RPMI8226 (cell line): ENCODE measurements at places on chromosomes 1 and 21.

- DNase-seq, result no peak
These were observed 93.7 kb downstream of the WDR3 start for GRCh38 chr1:118023199-118023598.

GRCh38 chr1:117565745-117566455 lies 39.9 kb upstream of the TENT5C start:
- DNase-seq, result no peak

DNA sequence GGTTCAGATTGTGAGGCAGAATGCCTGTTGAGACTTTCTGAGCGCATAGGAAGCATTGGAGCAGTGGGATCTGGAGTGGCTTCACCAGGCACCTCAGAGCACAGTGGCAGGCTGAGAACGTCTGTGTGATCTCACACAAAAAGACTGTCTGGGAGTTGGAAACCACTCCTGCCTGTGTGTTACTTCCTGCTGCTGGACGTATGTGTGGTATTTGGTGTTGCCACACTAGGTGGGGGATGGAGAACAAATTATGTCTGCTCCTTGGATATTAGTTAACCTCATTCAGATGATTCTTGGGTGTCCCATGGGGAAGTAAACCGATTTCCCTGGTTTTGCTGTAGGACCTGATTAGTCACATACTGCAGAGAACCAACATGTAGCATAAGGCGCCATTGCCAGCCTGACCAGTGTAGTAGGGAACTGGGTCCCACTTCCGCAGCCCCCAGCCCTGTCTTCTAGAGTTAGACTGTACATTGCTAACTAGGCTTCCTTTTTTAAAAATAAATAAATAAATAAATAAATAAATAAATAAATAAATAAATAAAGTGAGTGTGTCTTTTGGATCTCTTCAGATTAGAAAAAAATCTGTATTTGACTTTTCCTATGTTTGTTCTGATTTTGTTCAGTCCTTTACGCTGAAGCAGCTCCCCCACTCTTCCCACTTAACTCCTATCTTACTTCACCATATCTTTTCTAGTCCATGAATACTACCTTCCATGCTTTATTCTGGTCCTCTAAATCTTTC lies 26.9 kb downstream of the UCK2 start:
- no peak for DNase-seq

- DNase-seq, result no peak
These were observed 43.7 kb downstream of the SRSF11 start for GRCh38 chr1:70264839-70265238.

GRCh38 chr1:90317628-90318027 lies 322.7 kb downstream of the ZNF326 start:
- no peak for DNase-seq

GRCh38 chr1:229068270-229068987 lies 202.5 kb upstream of the RAB4A start:
- DNase-seq, result no peak
